ENCODE measurements at places on chromosomes 12 and 14. TPM values are rescaled to one million over a fixed set of nuclear protein-coding genes. Genes with fewer than 3 reads are reported as not detected.

TSFM gene
- total RNA-seq: 25.4 TPM

CLEC1B gene
- not detected for total RNA-seq

TXNDC16 gene
- 5.8 TPM for total RNA-seq

PRB2 gene
- total RNA-seq: not detected

CCDC177 gene
- total RNA-seq: 0.54 TPM

APOLD1 gene
- total RNA-seq: 3.2 TPM

SRRM4 gene
- not detected for total RNA-seq

NKX2-8 gene
- not detected for total RNA-seq

RGS6 gene
- total RNA-seq: not detected

NOS1 gene
- not detected for total RNA-seq

ANAPC7 gene
- 21.5 TPM for total RNA-seq

PTPRR gene
- total RNA-seq: not detected

ASB2 gene
- total RNA-seq: not detected

NRIP2 gene
- not detected for total RNA-seq

SPTLC2 gene
- total RNA-seq: 14.6 TPM

RPL6 gene
- total RNA-seq: 1,930 TPM

KITLG gene
- total RNA-seq: 19.8 TPM

FAM181A gene
- total RNA-seq: not detected

DIO3 gene
- total RNA-seq: not detected

SDR39U1 gene
- total RNA-seq: 14.1 TPM
